ENCODE measurements at places on chromosomes 4 and X.
A peak's percentile ranks its signal among the peaks of the same experiment; 100 is the strongest.

GRCh38 chrX:141180851-141181250, 3.9 kb upstream of the LDOC1 start:
- DNase-seq, result no peak

DNA sequence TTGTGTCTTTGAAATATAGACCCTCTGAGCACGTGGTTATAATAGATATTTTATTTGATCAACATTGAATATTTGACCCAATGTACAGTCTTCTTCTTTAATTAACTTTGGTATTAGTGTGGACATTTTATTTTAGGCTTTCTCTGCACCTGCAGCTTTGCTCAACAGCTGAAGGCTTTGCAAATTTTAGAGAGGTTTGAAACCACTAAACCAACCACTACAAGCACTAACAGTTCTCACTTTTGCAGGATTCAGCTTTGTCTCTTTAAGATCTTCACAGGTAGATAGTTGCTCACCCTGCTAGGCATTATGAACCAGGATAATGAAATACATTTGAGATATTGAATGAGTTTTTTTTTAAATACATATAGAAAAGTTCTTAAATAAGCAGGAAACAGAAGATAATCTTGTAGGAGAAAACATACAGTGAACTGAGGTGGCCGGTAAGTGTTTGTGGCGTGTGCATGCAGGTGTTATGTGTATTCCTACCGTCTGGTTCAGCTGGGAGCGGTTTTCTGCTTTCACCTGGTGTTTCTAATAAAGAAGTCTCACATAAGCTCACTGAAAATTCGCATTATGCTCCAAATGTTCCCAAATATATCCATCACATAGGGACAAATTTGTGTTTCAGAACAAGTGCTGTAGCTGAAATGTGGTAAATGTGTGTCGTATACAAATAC, 1508.3 kb upstream of the TENM3 start:
- no peak for DNase-seq

- no peak for DNase-seq
Measured at GRCh38 chrX:19602866-19603622, 87.7 kb upstream of the MAP3K15 start.

- peak; percentile 80 for DNase-seq
Measured at GRCh38 chr4:150010525-150011126, 67.6 kb upstream of the DCLK2 start.

DNA sequence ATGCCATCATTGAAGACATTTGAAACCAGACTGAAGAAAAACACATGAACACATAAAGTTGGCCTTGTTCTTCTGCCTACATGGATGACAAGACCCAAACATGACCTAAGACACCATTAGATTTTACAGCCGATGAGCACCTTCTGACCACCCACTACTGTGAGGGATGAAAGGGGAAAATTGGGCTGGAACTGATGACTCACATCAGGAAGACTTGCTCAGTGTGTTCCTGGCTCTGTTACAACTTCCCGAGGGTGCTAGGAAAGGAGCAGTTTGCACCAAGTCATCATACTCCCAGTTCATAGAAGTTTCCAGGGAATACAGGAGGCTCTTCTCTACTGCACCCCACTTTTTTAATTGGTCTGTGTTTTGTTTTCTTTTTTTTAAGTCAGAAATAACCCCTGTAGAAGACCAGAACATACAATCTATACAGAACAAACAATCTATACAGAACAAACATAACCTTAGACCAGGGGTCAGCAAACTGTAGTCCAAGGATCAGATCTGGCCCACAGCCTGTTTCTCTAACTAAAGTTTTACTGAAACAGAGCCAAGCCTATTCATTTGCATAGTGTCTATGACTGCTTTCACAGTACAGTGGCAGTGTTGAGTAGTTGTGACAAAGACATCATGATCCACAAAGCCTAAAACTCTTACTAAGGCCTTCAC, 25.3 kb downstream of the BTC start:
- DNase-seq, result no peak

- DNase-seq, result no peak
Measured at GRCh38 chr4:181659876-181660275, 583.3 kb upstream of the TENM3 start.

DNA sequence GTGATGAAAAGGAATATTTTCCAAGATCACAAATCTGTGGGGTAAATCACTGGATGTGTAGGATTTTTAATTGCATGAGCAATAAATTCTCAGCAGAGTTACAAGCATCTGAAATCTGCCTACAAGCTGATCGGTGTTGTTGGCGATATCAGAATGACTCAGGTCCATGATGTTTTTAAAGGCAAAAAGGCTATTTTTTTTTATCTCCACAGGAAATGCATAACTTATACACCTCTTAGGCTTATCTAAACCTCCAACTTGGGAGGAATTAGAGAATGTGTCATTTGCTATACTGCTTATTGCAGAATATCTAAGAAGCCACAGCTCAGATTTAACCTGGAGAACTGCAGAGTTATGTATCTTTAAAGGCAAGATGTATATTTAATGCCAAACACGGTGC, 61.6 kb downstream of the KIT start:
- no peak for DNase-seq

- DNase-seq, result peak; percentile 3
Measured at GRCh38 chrX:78199851-78200250, 60.4 kb upstream of the TAF9B start.

DNA sequence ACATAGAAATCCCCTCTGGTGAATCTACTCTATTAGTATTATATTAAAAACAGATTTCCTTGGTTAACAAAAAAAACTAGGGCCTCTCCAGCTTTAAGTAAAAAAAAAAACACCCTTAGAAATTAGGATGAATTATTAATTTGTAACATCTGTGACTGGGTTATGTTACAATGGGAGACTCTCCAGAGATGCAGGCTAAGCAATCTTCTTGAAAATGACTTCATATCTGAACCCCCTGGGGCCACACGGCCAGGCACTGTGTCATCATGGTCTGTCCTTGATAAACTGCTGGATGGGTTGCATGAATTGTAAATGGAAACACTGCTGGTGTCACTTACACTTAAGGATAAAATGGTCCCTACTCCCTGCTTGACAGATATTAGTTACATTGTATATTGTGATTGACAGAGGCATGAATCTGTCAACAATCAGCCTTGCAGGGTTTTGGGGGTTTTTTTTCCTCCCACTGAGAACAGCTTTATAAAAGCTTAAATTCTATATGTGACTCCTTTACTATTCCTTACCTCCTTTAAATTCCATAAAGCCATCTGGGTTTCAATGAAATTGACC, 49.1 kb downstream of the PRKG2 start:
- DNase-seq, result no peak

- no peak for DNase-seq
Measured at GRCh38 chr4:74284053-74284452, 24.2 kb upstream of the EPGN start.

DNA sequence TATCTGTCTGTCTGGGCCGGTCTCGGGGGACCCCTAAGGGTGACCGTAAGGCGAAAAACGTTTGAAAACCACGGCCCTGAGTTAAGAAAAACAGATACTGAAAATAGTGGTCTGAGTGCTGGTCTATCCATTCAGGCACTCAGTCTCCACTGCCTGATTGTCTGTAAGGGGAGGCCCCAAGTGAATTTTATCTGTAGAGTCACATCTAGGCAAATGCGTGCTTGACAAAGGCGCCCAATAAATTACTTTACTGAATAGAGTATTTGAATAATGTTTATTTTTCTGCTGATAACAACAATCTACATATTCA, 465 bp downstream of the HNRNPH2 start:
- no peak for DNase-seq

- DNase-seq, result no peak
Measured at GRCh38 chr4:17296921-17297890, 214.7 kb downstream of the QDPR start.

DNA sequence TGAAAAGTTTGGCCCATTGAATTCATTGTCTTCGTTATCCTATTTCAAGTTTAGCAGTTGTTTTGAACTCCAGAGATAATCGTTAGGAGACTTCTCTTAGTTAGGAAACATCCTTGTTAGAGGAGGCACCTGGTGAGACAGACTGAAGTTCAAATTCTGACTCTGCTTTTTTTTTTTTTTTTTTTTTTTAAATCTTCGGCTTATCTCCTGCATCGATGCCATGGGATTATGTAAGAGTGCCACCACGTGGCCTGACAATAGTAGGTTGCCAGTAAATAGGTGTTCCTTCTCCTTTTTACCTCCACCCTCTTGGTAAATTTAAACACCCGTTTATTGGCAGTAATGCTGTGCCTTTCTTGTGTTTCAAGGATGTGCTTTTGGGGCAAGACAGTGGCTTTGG, 149.3 kb downstream of the SOWAHB start:
- peak; percentile 72 for DNase-seq

DNA sequence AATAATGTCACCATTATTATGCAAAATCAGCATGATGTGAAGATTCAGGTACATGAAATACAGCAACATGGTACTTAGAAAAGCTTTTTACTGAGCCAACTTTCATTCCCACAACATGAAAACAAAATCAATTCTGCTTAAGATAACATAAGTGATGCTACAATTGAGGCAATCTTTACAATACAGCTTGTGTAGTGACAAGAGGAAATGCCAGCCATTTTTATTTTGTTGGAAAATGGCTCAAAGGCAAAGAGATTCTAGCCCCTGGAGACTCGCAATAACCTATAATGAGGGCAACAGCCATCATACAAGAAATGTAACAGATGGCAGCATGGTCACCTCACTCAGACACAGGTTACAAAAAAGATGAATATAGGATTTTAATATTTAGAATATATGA, 560.4 kb downstream of the SPOCK3 start:
- DNase-seq, result no peak

DNA sequence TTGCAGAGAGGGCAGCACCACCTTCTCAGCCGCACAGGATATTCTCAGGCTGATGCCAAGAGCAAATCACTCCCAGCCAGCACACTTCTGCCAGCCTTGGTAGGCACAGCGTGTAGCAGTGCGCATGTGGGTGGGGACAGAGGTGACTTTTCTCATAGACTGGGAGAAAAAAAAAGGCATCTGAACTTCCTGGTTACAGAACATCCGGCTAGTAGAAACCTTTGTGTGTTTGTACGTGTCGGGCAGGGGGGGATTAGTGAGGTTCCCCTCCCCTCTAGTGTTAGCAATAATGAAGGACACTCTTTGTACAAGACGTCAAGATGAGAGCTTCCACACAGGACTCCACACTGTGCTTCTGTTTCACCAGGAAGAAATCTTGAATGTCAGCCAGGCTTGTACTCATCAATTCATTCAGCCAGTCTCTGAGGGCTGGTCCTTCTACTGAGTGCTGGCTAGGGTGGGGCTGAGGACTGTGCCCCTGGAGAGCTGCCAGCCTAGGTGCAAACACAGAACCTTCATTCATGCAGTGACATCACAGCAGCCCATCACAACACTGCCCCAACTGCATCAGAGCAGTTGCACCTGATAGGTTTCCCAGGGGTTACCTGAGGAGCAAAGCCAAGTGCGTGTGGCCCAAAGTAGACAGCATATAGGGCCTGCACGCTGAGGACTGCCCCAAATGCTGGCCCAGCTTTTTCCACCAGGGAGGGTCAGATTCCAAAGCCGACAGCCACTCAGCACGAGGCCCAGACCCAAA, 34.7 kb downstream of the SLC25A5 start:
- no peak for DNase-seq

GRCh38 chr4:77104791-77105540, 29.2 kb upstream of the CCNI start:
- no peak for DNase-seq

- DNase-seq, result no peak
Measured at GRCh38 chrX:6149060-6149872, 79.4 kb downstream of the NLGN4X start.

GRCh38 chr4:24774452-24774851, 20.9 kb upstream of the SOD3 start:
- DNase-seq, result no peak

DNA sequence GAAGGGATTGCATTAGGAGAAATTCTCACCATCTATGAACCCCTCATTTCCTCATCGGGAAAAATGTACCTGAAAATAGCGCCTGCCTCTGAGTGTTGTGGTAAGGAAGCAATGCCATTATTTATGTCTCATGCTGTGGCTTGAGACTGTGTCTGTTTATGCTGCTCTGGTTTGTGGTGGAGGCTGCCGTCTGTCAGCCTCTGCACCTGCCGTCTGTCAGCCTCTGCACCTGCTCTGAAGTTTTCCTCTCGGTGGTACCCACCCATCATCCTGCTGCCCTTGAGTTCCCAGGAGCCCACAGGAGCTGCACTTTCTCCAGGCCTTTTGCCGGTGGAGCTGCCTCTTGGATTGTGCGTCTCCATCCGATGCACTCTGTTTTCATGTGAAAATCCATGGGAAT, 68.5 kb upstream of the PPP2R3B start:
- DNase-seq, result no peak

GRCh38 chrX:9069573-9069972, 35.6 kb upstream of the FAM9B start:
- no peak for DNase-seq

DNA sequence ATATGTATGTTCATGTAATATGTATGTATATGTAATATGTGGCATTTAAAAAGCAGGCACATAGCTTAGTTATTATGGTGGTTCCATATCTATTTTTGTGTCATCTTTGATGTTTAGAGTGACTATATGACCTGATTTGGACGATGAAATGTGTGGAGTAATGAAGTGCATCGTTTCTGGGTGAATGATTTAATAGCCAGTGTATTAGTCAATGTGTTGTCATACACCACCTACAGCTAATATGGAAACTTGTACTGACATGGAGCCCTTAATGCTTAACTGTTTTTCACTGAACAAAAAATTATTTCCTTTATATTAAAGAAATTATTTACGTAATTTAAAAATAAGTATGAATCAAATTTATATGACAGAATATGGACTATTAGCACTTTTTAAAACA, 292.3 kb upstream of the FSTL5 start:
- DNase-seq, result no peak

- no peak for DNase-seq
Measured at GRCh38 chrX:19137067-19137466, 14.8 kb upstream of the ADGRG2 start.

GRCh38 chr4:1277667-1278665, 11.7 kb upstream of the MAEA start:
- DNase-seq, result no peak

DNA sequence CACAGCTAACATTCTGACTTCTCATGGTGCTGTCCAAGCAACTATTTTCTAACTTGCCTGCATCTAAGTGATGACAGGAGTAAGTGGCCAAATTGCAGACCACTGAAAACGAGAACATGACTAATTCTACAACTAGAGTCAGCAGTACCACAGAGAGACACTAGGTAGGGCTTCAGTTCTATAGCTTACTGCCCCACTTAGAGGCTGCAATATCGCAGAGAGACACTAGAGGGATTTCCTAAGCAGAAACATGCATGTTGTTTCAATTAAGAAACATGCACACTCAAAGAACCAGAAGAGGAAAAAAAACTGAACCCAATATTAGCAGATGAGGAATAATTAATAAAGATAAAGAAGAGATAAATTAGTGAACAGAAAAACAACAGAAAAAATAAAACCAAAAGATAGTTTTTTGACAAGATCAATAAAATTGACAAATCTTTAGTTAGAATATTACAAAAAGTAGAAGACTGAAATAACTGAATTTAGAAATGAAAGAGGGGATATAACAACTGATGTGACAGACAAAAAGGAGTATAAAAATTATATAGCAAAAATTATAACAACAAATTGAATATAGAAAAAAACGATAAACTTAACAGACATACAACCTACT, 100.8 kb downstream of the SPIN4 start:
- peak; percentile 81 for DNase-seq

- DNase-seq, result peak; percentile 20
Measured at GRCh38 chr4:127623797-127624083, 9.0 kb upstream of the INTU start.

Data from GM23338 (cell line).